Renal cortex interstitium (tissue), 15 donors: ENCODE measurements at places on chromosomes 16 and 17. TPM values are rescaled to one million over a fixed set of nuclear protein-coding genes. Genes with fewer than 3 reads are reported as not detected.

KLHDC4 gene
- polyA plus RNA-seq: 29.7 TPM

ACSM3 gene
- polyA plus RNA-seq: 119 TPM

DNA sequence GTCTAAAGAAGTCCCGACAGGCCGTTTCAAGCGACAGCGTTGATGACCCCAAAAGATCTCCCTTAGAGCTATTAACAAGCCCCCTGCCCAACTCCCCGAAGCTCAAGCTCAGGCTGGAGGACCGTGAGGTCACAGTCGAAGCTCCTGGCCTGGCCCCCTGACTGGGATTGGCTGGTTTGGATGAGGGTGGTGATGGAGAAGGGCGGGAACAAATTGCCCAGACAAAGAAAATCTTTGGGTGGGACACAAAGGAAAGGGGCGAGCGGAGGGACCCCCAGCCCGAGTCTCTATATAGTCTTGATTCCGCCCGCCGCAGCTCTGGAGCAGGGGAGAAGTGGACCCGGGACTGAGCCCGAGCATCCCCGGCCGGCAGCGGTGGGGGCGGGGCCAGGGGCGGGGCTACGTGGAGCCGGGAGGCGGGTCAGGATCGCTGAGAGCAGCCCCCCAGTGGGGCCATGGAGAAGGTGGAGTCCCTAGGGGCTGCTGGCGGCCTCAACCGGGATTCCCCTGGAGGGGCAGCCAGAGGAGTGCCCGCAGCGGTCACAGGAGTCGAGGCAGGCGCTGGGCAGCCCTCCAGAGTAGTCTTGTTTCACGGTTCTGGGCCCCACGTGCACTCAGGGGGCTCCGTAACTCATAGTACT lies 982 bp upstream of the NEURL4 start:
- DNase-seq: peak; percentile 80

- no peak for DNase-seq
These were observed at the start of gene NAGS for GRCh38 chr17:44004077-44004760. Gene NAGS, plus strand, starts transcription at chr17:44004622. Its CDS starts 42 bp downstream, at chr17:44004664.

GRCh38 chr17:35342276-35342675 lies 31.1 kb downstream of the SLFN11 start:
- no peak for DNase-seq

- no peak for DNase-seq
These were observed 4.3 kb upstream of the PPP1R1B start for GRCh38 chr17:39622380-39623006.

DNA sequence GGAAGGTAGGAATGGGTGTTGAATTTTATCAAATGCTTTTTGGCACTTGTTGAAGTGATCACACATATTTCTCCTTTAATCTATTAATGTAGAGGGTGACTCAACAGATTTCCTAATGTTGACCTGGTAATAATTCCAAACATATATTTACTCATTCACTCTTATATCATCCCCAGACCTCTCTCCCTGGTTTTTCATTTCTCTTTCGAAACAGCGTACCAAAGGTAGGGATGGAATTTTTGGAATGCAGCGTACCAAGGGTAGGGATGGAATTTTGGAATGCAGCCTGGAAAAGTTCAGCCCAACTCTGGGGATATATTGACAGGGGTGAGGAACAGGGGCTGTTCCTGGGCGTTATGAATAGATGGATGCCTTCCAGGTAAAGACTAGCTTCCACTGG lies 7.3 kb downstream of the KIF18B start:
- DNase-seq: no peak

DNA sequence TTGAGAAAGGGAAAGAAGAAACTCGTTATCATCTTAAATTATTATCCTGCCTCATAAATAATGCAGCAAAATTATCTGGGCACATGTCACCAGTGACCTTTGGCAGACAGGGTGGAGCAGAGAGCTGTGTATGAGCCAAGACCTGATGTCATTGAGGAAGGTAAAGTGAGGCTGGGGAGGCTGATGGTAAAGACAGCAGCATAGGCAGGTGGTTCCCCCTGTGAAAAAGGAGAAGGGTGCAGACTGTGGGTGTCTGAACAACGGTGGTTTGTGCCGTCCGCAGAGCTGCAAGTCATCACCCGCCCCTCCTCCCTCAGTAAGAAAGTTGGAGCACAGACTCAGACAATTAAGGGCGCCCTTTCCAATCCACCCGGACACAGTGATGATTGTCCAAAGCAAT lies 30.8 kb upstream of the METTL16 start:
- DNase-seq: no peak

DNA sequence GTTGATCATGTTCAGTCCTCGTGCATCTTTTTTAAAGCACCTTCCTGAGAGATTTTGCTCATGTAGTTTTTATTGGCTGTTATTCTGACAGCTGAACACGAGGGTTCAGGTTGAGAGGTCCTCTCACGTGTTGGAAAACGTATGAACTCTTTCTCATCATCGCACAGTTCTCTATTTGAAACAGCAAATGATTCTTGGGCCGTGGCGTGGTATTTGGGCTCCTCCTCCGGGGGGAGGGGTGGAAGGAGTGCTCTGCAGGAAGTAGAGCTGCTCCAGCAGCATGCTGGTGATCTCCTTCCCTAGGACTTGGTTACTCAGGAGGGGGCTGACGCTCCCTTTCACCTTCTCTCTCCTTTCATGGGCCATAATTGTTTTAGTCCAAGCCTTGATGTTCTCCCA lies 70.4 kb downstream of the KSR1 start:
- no peak for DNase-seq

DNA sequence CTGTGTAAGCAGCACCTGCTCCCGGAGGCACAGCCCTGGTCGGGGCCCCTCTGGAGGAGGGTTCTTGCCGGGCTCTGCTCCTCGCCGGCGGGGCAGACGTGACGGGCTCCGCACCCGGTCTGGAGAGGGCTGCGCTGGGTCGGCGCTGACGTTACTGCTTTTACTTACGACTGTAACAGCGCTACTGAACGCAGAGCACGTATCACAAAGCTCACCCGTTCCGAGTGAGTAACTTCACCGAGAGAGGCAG lies 1.3 kb upstream of the RAB40C start:
- no peak for DNase-seq

- no peak for DNase-seq
These were observed 119.7 kb upstream of the CIBAR2 start for GRCh38 chr16:85231959-85232358.

GRCh38 chr16:8931859-8932258 lies 31.8 kb downstream of the USP7 start:
- peak; percentile 56 for DNase-seq

- no peak for DNase-seq
These were observed 8.2 kb downstream of the TBX21 start for GRCh38 chr17:47741109-47741792.

- no peak for DNase-seq
These were observed 18.3 kb upstream of the CBX8 start for GRCh38 chr17:79814974-79815835.

- no peak for DNase-seq
These were observed 30.6 kb downstream of the TNFRSF13B start for GRCh38 chr17:16941072-16942036.
